Small intestine (tissue), 16 donors: ENCODE measurements at places on chromosomes 6 and 20.

DNA sequence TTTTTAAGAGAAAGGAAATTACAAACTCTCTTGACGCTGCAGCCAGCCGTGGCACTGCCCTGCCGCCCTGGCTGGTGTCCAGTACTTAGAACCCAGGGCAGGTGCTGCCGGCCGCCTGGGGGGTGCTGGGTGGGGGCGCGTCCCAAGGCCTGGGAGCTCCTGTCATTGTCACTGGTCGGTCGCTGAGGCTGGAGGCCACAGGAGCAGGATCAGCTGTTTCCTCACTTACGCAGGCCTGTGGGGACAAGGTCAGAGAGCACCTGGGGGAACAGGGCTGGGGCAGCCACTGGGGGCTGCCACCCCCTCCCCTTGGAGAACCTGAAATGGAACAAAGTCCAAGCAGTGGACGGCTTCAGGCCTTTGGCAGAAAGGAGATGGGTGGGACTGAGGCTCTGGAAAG is 5.6 kb downstream of the BIRC7 start:
- H3K27me3 ChIP-seq = no peaks in the 10 kb centered on the region

DNA sequence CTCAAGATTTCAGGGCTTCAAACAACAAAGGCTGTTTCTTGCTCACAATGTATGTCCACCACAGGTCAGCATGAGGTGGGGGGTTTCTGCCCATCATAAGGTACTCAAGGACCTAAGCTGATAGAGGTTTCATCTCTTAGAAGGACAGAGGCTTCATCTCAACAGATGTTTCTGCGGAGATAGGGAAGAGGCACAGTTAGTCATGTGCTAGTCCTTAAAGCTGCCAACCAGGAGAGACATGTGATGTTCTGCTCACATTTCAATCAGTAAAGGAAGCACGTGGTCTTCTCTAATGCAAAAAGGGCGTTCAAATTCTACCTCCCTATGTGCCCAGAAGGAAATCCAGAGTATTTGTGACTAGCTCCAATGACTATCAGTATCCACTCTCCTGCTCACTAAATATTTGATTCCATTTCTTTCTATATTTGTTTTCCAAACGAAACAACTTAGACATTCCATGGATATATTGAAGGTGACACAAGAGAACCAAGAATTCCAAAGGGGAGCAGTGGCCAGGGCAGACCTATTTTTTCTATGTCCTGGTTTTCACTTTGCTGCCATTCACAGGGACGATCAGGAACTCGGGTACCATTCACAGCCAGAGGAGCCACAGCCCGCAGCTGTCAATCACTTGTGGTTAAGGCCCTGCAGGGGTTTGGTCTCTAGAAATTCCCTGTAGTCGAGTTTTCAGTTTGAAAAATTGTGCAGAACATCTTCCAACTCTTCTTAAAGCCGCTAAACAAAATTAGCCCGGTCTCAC is 173.2 kb upstream of the FOXA2 start:
- no peaks in the 10 kb centered on the region for H3K36me3 ChIP-seq
- no peaks in the 10 kb centered on the region for H3K27me3 ChIP-seq
- no peak overlapping the region for H3K27ac ChIP-seq
- no peak for DNase-seq
- H3K4me3 ChIP-seq = no peak overlapping the region

DNA sequence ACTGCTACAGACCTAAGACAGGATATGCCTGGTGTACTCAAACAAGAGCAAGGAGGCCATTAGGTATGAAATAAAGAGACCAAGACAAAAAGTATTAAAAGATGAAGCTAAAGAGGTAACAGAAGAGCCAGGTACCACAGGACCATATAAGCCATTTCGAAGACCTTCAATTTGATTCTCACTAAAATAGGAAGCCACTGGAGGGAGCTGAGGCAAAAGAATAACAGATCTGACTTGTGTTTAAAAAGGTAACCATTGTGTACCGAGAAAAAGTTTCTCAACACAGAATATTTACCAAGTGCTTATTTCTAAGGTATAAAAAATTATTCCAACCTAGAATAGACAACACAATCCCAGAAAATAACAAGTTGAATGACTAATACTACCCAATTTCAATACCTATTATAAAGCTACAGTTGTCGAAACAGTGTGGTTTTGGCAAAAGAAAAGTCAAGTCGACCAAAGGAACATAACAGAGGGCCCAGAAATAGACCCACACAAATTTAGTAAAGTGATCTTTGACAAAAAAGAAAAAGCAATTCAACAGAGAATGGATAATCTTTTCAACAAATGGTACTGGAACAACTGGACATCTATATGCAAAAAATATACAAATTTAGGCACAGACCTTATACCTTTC is 125.3 kb upstream of the DST start:
- no peaks in the 10 kb centered on the region for H3K27me3 ChIP-seq
- H3K4me1 ChIP-seq = no peaks in the 10 kb centered on the region
- no peak overlapping the region for H3K4me3 ChIP-seq

DNA sequence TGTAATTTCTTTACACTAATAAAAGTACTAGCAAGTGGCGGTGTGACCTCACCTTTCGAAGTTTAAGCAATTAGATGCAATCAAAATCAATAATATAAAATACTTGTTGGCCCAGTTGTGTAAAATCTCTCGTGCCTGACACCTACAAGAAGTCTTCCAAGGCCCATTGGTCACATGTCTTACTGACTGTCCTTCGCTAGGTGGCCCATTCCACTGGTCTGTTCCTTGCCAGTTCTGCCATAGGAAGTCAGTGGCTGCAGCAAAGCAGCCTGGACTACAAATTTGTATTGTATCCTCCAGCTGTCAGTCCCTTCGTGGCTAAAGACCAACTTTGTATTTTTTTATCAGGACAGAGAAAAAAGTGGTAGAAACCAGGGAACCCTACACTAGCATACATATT is 61.8 kb downstream of the CYB5R4 start:
- H3K36me3 ChIP-seq = peaks cover 2% of the 10 kb centered on the region
- no peaks in the 10 kb centered on the region for H3K4me1 ChIP-seq
- no peak overlapping the region for H3K27ac ChIP-seq

GRCh38 chr6:127857051-127857637 is 43.7 kb downstream of the THEMIS start:
- no peaks in the 10 kb centered on the region for H3K27me3 ChIP-seq
- DNase-seq = no peak
- H3K4me1 ChIP-seq = no peaks in the 10 kb centered on the region

- no peaks in the 10 kb centered on the region for H3K36me3 ChIP-seq
- no peak overlapping the region for H3K4me3 ChIP-seq
- DNase-seq = no peak
- H3K27me3 ChIP-seq = no peaks in the 10 kb centered on the region
- no peak overlapping the region for H3K27ac ChIP-seq
Observed at GRCh38 chr6:100382767-100383195, 81.9 kb downstream of the SIM1 start.

DNA sequence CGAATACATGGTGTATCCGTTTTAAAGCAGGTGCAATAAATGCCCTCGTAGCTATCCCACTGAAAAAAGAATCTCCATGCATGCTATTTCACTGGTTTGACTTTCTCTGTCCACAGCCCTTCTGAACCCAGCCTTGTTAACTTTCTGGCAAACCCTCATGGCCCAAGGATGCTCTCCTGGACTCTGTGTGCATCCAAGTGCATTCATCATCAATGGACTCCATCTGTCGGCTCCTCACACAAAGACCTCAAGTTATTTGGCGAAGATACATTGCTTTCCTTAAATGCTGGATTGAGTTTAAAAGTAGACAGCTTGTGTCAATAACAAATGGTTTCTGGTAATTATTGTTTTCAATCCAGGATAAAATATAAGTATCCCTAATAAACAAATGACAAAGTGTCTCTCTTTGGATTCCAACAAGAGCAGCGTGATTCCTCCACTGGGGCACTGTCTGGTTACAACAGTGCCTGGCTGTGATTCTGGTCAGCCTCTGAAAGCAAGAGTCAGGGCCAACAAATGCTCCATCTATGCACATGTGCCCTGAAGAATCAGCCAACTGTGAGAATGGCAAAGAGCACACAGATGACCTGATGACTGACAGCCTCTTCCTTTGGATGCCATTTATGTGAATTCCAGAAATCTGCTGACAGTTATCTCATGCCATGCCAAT is 55.7 kb downstream of the FYN start:
- H3K27me3 ChIP-seq = no peaks in the 10 kb centered on the region
- H3K36me3 ChIP-seq = no peaks in the 10 kb centered on the region
- H3K4me3 ChIP-seq = no peak overlapping the region

DNA sequence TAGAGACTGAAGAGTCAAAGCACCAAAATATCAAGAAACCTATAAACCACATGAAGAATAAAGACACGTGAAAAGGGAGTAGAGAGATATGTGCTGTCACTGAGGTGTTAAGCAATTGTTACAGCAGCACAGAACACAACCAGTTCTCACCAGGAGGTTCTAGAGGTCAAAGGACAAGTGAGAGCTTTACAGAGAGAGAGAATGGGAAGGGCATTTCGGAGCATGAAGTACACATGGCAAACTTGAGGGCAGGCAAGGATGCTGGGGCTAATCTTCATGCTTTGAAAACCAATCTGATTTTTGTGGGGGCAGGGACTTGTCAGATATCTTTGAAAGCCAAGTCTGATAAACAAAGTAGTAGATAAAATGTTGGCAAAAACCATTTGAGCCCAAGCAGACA is 142.3 kb upstream of the NRSN1 start:
- no peak overlapping the region for H3K27ac ChIP-seq
- no peak overlapping the region for H3K4me3 ChIP-seq
- no peaks in the 10 kb centered on the region for H3K4me1 ChIP-seq
- no peaks in the 10 kb centered on the region for H3K27me3 ChIP-seq
